ENCODE measurements at places on chromosomes 2 and 18.

- no peak for DNase-seq
Measured at GRCh38 chr18:76973520-76974266, 151.3 kb downstream of the ZNF236 start.

GRCh38 chr2:104852090-104852666, 1.7 kb upstream of the POU3F3 start:
- DNase-seq = no peak

GRCh38 chr18:7793100-7793499, 226.0 kb downstream of the PTPRM start:
- DNase-seq = no peak

DNA sequence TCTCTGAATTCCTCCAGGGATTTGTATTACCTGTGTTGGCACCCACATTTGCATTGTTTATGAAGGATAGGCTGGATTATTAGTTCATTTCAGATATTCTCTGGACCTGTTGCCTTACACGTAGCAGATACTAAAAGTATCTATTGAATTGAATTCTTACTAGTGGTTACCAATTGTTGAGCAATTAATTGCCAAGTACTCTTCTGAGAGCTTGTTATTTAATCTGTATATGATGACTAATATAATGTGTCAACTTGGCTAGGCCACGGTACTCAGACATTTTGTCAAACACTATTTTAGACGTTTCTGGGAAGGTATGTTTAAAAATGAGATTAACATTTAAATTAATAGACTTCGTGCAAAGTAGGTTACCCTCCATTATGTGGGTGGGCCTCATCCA, 2.5 kb upstream of the SPP2 start:
- no peak for DNase-seq

DNA sequence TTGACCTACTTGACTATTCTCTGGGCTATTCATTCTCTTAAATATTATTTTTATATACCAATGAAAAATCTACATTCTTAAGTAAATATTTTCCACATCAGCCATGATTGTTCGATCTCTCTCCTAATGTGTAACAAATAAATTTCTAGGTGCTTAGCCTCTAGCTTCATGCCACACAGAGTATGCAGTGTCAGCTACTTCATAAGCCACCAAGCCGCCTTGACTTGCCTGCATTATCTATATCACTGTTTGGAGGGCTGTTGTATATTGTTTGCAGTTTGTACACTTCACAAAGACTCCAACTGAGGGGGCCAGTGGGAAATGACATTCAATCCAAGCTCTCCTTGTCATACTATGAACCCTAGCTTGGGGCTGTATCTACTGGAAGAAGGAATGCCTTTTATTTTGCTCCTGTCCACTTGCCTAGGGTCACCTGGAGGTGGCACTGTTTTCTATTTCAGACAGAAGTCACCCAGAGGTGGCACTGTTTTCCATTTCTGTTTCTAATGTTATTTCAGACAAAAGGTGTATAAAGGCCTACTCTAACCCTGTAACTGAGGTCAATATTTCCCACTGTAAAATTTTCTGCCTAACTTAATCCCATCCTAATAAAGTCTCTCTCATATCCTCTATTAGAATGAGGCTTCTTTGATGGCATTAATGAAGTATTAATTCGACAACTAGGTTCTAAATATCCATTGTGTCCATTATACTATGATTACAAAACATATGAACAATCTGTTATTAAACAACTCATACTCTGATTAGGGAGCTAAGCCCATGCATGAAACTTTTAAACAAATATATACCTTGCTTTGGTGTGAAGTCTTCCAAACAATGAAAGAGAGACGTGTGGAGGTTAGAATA, 36.4 kb downstream of the COL5A2 start:
- DNase-seq = peak; percentile 33

DNA sequence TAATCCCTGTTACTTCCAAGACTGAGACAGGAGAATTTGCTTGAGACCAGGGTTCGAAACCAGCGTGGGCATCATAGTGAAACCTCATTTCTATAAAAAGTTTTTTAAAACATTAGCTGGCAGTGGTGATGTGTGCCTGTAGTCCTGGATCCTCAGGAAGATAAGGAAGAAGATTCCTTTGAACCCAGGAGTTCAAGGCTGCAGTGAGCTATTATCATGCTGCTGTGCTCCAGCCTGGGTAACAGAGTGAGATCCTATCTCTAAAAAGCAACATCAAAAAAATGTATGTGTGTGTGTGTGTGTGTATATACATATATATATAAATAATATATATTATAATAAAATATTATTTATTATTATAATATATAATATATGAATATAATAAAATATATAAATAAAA, 1417.6 kb upstream of the CDH2 start:
- DNase-seq = no peak
